BJ (cell line): ENCODE measurements at places on chromosomes 13 and 19. TPM values are rescaled to one million over a fixed set of nuclear protein-coding genes. Genes with fewer than 3 reads are reported as not detected.

FAAP24 gene
- 4.4 and 5.5 TPM in 2 replicates for polyA plus RNA-seq

CYP2F1 gene
- not detected in 2 replicates for polyA plus RNA-seq

PGLYRP2 gene
- not detected in 2 replicates for polyA plus RNA-seq

LATS2 gene
- polyA plus RNA-seq, result 17.3 and 20.0 TPM in 2 replicates

FFAR3 gene
- polyA plus RNA-seq, result not detected in 2 replicates

OR10H1 gene
- not detected in 2 replicates for polyA plus RNA-seq

LILRA5 gene
- polyA plus RNA-seq, result not detected in 2 replicates
